Mesenteric fat pad (tissue), 1 donor: ENCODE measurements at places on chromosomes 1 and 21. TPM values are rescaled to one million over a fixed set of nuclear protein-coding genes. Genes with fewer than 3 reads are reported as not detected.
A peak's percentile ranks its signal among the peaks of the same experiment; 100 is the strongest.

DNA sequence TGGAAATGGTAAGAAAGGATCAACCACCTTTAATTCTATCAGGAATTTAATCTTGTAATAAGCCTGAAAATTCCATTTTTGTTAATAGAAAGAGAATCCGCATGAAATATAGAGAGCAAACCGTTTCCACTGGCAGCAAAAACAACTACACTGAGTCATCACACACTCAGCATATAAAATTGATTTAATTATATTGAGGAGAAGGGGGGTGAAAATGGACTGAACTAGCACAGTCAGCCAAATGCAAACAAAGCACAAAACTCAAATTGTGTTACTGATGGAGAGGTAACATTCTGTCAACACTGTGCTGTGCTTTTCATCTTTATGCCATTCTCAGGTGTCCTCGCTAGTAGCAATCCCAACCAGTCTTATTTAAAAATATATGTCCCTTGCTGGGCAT is 1583.9 kb downstream of the MRPL39 start:
- no peak for DNase-seq

- no peak for DNase-seq
Observed at GRCh38 chr1:209618756-209619420, 33.3 kb downstream of the LAMB3 start.

DNA sequence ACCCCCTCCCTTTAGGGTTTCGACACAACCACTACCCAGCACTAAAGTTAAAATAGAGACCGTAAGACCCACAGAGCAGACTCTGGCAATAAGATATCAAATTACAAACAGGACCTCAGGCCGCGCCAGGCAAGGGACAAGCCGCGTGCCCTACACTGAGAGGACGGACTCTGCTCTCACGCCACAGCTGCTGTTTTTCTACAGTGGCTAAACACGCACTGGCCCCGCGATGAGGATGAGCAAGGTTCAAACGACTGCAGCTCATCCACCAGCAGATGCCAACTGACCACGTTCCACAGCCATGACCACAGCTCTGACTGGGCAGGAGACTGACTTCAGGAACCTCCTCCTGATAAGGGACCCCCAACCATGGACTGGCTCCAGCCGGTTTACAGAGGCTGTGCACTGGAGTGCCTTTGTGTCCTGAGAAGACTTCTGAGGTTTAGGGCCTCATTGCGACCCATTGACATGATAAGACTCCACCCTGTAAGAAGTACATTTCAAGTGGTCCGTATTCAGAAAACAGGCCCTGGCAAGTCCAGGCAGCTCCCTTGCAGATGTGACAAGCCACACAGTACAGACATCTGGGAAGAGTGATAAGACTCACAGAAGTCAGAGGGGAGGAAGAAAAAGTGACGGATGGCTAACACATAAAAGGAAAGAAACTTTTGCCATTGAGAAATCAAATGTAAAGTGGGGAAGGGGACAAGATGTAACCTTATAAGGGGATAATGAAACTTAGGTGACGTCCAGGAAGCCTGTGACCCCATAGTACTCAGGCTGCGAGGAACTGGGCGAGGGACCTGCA is 1.5 kb upstream of the KRTAP10-6 start:
- no peak for DNase-seq

GRCh38 chr1:14442669-14443068 is 155.8 kb upstream of the KAZN start:
- no peak for DNase-seq

- no peak for DNase-seq
Observed at GRCh38 chr1:43220905-43221778, 48.6 kb upstream of the TMEM125 start.

- no peak for DNase-seq
Observed at GRCh38 chr1:21149855-21150432, 26.8 kb downstream of the EIF4G3 start.

DNA sequence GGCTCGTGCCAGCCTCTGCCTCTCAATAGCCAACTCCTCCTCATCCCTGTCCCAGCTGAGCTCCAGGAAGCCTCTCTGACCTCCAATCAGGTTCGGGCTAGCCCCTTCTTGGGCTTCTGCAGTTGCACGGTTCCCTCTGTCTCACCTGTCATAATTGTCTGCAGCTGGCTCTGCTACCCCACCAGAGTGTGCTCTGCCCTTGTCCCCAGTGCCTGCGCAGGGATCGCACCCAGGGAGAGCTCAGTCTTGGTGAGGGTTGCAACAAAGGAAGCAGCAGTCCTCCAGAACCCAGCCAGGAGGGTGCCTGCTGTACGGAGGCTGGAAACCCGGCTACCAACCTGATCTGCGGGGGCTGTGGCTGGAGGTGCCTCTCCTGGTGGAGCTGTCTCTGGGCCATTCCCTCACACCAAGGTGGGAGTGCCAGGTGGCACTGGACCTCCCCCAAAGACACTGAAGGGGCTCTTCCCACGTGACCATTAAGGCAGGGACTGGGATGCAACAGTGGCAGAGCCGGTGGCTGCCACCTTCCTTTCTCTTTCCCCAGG is 63.5 kb upstream of the DMRTB1 start:
- peak; percentile 78 for DNase-seq

- DNase-seq = no peak
Observed at GRCh38 chr1:145892486-145893087, 6.9 kb upstream of the ANKRD35 start.

DNA sequence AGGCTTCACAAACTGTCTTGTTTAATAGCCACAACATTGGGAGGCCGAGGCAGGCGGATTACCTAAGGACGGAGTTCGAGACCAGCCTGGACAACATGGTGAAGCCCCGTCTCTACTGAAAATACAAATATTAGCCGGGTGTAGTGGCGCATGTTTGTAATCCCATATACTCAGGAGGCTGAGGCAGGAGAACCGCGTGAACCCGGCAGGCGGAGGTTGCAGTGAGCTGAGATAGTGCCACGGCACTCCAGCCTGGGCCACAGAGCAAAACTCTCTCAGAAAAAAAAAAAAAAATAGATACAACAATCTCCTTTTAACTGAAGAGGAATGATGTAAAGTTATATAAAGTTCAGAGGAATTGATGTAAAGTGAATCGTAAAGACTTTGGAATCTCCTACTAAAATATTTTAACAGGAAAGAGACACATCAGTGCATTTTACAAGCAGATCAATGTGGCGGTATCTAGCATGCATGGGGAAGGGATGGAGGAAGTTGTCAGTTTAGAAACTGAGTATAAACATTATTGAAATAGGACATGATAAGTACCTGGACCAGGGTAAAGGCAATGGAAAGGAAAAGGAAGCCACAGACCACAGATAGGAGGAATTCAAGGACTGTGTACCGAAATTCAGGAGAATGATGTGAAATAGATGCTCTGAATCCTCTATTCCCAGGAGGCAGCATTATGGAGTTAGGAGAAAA is 41.5 kb downstream of the PTPRC start:
- DNase-seq = no peak

GRCh38 chr1:55195521-55196233 is 19.5 kb downstream of the USP24 start:
- no peak for DNase-seq

GRCh38 chr21:39189857-39190604 is 6.8 kb upstream of the PSMG1 start:
- DNase-seq = no peak

The RORC gene
- total RNA-seq = 0.10 TPM

The PCAT6 gene
- total RNA-seq = 1.2 TPM

The AMY1C gene
- total RNA-seq = not detected

The CNIH3 gene
- total RNA-seq = 3.0 TPM

The DCST1 gene
- not detected for total RNA-seq

The CRNN gene
- total RNA-seq = not detected

The GPR25 gene
- total RNA-seq = not detected
